Smooth muscle cell of trachea (primary cell): ENCODE measurements at places on chromosomes 1 and 21. TPM values are rescaled to one million over a fixed set of nuclear protein-coding genes. Genes with fewer than 3 reads are reported as not detected.

The GCSAML gene
- total RNA-seq, result not detected in 2 replicates

The PCNX2 gene
- 37.7 and 47.8 TPM in 2 replicates for total RNA-seq

The TRAF3IP3 gene
- not detected in 2 replicates for total RNA-seq

The PPM1J gene
- 1.3 and 1.5 TPM in 2 replicates for total RNA-seq

The TMPRSS3 gene
- not detected in 2 replicates for total RNA-seq

The LINGO4 gene
- not detected in 2 replicates for total RNA-seq

The ANKRD34A gene
- total RNA-seq, result 0.50 and 0.73 TPM in 2 replicates

The SHISA4 gene
- total RNA-seq, result 15.3 and 37.4 TPM in 2 replicates

The OR2L8 gene
- not detected in 2 replicates for total RNA-seq

The CCDC17 gene
- 0.99 and 1.6 TPM in 2 replicates for total RNA-seq

The PRAMEF14 gene
- not detected in 2 replicates for total RNA-seq

The OR2L5 gene
- total RNA-seq, result not detected in 2 replicates

The AKR1A1 gene
- 102 and 133 TPM in 2 replicates for total RNA-seq

The CAPZB gene
- 187 and 191 TPM in 2 replicates for total RNA-seq
